Activated T-helper 2 cell treated with anti-CD3 and anti-CD28 coated beads, Interferon-gamma antibody, Interleukin-2, Interleukin-4, amounts not matched to agents 10 μg/mL and 5 μg/mL and 100 μg/mL, durations not matched to agents 14 hours and 24 hours and 36 hours (primary cell): ENCODE measurements at places on chromosomes 5 and 9. TPM values are rescaled to one million over a fixed set of nuclear protein-coding genes. Genes with fewer than 3 reads are reported as not detected.

- no peaks in the 10 kb centered on the region for H3K4me1 ChIP-seq
- no peaks in the 10 kb centered on the region for H3K27me3 ChIP-seq
- H3K4me3 ChIP-seq = no peak overlapping the region
Observed at GRCh38 chr9:2302606-2303005, 287.5 kb downstream of the SMARCA2 start.

GRCh38 chr5:17105744-17106418 lies 111.5 kb upstream of the BASP1 start:
- H3K27me3 ChIP-seq = no peaks in the 10 kb centered on the region
- no peaks in the 10 kb centered on the region for H3K36me3 ChIP-seq
- H3K4me1 ChIP-seq = no peaks in the 10 kb centered on the region
- H3K27ac ChIP-seq = no peak overlapping the region

DNA sequence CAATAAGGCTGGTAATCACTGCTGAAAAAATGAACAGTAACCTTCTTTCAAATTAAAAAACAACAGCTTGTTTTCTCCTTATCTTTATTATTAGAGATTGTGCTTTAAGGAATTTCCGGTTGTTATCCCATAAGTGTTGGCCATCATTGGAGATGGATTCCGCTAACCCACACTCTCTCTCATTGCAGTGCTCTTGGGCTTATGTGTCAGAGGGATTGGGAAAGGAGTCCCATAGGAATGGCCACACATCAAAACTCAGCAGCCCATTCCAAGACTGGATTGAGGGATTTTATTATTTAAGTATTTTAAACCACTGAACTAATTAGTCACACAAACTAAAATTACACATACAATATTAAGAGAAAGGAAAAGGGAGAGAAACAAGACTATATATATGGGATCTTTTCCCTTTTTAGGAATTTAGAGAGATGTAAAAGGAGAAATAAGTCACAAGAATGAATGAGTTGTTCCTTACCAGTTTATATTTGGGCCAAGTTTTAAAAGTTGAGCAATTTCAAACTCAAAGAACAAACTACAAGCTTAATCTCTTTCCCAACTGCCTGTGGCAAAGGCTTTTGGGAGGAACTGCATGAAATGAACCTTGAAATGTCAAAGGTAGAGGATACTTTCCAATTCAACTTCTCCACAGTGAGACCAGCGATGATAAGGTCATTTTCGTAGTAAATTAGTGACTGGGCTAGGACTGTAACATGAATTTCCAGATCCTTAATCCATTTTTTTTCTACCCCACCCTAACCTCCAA lies 2.4 kb downstream of the SPINK6 start:
- no peaks in the 10 kb centered on the region for H3K27me3 ChIP-seq
- no peaks in the 10 kb centered on the region for H3K4me1 ChIP-seq
- H3K4me3 ChIP-seq = no peak overlapping the region
- no peak overlapping the region for H3K27ac ChIP-seq
- no peak for DNase-seq

- H3K36me3 ChIP-seq = peaks cover 14% of the 10 kb centered on the region
- H3K4me1 ChIP-seq = peaks cover 13% of the 10 kb centered on the region
- H3K27me3 ChIP-seq = peaks cover 25% of the 10 kb centered on the region
- H3K27ac ChIP-seq = no peak overlapping the region
- H3K4me3 ChIP-seq = no peak overlapping the region
- DNase-seq = no peak
Observed at GRCh38 chr9:95719354-95719753, 156.1 kb upstream of the ERCC6L2 start.

Gene PPP1R26
- 2.2 and 2.3 TPM in 2 replicates for total RNA-seq

Gene FAM169A
- total RNA-seq = 1.9 and 2.1 TPM in 2 replicates

Gene NR5A1
- not detected in 2 replicates for total RNA-seq
